ENCODE measurements at places on chromosomes 6 and 20. TPM values are rescaled to one million over a fixed set of nuclear protein-coding genes. Genes with fewer than 3 reads are reported as not detected.

GRCh38 chr20:4176187-4176586 is 160.8 kb upstream of the RNF24 start:
- DNase-seq, result no peak

The MMP24 gene
- total RNA-seq, result 0.20 TPM

- no peak for DNase-seq
Measured at GRCh38 chr20:49592120-49592519, 24.2 kb upstream of the PTGIS start.

GRCh38 chr6:113732384-113732966 is 124.7 kb upstream of the MARCKS start:
- peak; percentile 19 for DNase-seq

GRCh38 chr6:134447423-134447822 is 129.5 kb upstream of the SGK1 start:
- DNase-seq, result peak; percentile 29

The TAAR9 gene
- not detected for total RNA-seq

DNA sequence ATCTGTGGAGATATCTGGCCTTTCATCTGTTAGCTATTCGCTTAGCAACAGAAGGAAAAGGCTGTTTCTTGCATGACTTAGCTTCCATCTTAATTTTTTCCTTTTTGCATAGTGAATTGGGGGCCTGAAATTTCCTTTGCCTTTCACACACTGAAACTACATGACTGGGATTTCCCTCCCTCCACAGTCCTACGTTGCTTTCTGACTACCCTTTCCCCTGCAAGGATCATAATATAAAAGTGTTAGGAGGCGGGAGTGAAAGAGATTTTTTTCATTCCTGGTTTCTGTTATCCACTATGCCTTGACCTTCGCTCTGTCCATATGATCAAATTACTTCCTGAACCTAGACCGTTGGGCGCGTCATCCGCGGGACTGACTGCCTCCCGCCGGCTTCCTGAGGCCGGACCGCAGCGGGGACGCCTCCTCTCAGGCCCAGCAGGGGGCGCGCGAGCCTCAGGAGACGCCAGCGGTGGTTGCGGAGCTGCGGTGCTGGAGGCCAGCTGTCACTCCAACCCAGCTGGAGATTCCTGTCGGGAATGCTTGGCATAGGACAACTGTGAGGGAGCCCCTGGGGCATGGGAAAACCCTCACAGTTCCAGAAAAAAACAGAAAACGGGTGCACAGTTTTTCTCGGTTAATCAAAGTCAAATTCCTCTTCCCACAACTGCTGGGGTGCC is 55.6 kb downstream of the MEP1A start:
- DNase-seq, result peak; percentile 90
